ENCODE measurements at places on chromosomes 11 and 22.

- no peak for DNase-seq
Measured at GRCh38 chr22:26894766-26895485, 237.5 kb downstream of the MIAT start.

GRCh38 chr11:130390071-130390758 lies 38.2 kb downstream of the ADAMTS8 start:
- DNase-seq, result no peak

GRCh38 chr11:7257724-7258123 lies 6.0 kb downstream of the SYT9 start:
- DNase-seq, result no peak

- no peak for DNase-seq
Measured at GRCh38 chr11:44791316-44791925, 64.7 kb downstream of the TSPAN18 start.

DNA sequence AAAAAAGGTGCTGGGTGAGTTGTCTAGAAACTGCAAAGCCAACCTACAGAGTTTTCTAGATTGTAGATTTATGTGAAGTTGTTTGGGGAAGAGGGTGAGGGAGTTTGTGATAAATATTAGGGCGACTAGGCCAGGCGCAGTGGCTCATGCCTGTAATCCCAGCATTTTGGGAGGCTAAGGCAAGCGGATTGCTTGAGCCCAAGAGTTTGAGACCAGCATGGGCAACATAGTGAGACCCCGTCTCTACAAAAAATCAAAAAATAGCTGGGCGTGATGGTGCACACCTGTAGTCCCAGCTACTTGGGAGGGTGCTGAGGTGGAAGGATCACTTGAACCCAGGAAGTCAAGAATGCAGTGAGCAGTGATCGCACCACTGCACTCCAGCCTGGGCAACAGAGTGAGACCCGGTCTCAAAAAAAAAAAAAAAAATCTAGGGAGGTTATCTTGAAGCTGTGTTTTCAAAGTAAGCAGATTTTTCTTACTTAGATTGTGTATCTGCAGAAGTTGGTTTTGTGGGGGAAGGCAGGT lies 844 bp downstream of the APOL6 start:
- DNase-seq, result no peak

DNA sequence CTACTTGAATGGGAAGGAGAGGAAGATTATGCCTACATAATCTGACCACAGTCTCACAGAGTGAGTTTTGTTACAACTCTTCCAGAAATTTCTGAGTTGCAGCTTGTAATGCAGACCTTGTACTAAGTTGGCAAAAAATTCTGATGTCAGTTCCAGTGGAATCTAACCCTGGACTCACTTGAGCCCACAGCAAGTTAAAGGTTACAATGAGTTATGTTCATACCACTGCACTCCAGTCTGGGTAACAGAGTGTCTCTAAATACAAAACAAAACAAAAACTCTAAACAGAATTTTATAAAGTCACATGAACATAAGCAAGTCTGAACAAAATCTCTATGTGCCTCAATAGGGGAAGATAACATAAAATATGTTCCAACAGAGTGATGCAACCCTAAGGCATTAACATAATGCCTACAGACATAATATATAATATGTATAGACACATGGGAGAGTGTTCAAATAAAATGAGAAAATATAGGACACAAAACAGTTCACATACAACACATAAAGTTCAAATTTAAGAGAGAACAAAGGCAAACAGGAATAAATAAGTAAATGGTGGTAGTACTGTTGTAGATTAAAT lies 1.1 kb downstream of the GLYAT start:
- DNase-seq, result no peak

GRCh38 chr22:16806401-16806800 lies 18.8 kb downstream of the XKR3 start:
- no peak for DNase-seq

DNA sequence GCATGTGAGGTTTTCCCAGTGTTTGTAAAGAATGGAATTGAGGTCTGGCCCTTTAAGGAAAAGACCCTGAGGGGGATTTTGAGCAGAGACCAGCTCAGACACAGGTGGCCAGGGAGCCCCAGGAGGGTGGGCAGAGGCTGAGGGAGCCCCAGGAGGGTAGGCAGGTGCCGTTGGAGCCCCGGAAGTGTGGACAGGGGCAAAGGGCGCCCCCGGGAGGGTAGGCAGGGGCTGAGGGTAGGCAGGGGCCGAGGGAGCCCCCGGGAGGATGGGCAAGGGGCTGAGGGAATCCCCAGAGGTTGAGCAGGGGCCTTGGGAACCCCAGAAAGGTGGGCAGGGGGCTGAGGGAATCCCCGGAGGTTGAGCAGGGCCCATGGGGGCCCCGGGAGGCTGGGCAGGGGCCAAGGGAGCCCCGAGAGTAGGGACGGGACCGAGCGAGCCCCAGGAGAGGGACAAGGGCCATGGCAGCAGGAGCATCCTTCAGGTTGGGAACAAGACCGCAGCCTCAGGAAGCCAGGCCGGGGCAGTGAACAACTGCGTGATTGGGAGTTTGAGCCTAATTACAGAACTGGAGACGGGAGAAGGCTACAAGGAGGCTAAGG lies 292.0 kb downstream of the BRD1 start:
- no peak for DNase-seq

- DNase-seq, result no peak
Measured at GRCh38 chr11:98616098-98616655, 404.6 kb upstream of the CNTN5 start.

DNA sequence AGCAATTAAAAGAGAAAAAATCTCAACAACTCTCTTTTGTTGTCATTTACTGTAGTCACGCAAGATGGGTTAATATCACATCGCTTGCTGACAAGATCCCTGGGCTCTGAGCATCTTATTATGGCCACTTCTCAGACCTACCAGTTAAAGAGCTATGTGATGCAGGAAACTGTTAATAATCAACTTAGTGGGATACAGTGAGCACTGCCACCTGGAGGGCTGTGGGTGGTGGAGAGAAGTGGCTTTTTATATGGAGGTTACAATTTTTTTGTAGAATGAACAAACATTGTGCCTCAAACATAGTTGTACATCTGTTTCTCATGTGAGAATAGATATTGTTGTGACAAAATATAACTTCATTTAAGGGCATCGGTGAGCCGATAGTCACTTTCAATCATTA lies 181.0 kb downstream of the TENM4 start:
- no peak for DNase-seq

GRCh38 chr22:25448435-25449051 lies 115.9 kb upstream of the GRK3 start:
- no peak for DNase-seq

DNA sequence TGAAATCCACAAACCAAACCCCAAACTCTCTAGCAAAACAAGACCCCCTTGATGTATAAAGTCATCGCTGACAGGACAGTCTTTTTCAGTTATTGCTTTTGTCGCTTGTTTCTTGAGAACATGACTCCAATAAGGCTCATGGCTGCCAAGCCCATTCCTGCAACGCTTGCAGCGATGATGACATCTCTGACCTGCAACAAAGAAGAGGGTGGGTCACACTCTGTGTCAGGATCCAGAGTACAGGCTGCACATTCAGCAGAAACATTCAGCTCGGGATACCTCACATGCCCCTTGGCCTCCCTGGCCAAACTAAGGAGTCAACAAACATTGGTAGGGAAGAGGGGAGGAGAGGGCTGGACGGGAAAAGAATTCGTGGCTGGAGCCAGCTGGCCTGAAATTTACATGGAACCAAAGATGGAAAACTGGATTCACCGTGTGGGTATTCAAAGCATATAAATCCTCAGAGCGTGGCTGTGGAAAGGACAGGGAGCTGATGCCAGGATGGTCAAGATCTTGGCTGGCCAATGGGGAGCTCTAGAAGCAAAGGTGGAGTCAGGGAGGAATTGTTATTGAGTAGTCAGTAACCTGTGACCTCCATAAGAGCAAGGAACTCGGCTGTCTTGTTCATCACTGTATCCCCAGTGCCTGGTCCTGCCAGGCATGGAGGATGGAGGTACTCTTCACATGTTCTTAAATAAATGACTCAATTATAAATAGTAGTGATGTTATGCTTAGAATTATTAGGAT lies 11.8 kb upstream of the PLAAT2 start:
- no peak for DNase-seq

GRCh38 chr11:71323876-71324526 lies 71.6 kb upstream of the SHANK2 start:
- no peak for DNase-seq

Data from GM19239 (cell line).